Cortex of kidney (tissue), 1 donor: ENCODE measurements at places on chromosomes 4 and X.

GRCh38 chr4:163911891-163912290, 417.4 kb downstream of the TMA16 start:
- no peak for DNase-seq

DNA sequence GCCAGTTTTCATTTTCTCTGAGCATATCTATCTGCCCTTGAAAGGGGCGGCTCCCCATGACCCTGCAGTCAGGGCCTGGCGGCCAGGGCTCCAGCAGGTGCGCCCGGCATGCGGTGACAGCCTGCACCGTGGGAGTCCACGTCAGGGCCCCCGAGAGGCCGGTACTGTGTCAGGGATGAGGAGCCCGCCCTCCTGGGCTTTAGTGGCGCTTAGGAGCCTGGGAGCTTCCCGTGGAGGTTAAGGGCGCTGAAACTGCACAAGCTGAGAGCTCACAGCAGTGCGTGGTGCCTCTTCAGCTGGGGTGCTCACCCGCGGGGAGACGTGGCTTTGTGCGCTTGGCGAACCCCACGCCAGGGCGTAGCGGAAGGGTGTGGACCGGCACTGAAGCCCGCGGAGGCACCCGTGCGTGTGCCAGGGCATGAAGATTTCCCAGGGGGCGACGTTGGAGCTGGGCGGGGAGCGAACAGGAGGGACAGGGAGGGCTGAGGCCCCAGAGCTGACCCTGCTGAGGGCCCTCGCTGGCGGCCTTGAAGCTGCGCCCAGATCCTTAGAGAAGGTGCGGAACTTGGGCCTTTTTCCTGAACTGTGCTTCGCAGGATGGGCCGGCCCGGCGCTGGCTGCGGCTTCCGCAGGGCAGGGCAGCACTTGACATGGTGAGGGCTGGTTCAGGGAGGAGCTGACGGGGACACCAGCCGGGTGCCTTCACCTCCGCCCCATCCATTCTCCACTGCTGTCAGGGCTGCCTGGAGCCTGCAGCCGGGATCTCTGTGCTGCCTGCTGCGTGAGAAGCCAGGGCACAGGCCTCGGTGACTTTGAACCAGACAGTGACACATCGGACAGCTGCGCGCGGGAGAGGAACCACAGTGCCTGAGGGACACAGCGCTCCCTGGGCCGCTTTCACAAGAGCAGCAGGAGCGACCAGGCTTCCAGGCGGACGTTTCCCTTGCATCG, 32.9 kb downstream of the HTT-AS start:
- DNase-seq = no peak

GRCh38 chrX:54357414-54358377, at the start of gene WNK3:
WNK3 (minus strand) TSS chrX:54358046.
- no peak for DNase-seq

- DNase-seq = no peak
Measured at GRCh38 chr4:183158062-183158461, 59.0 kb downstream of the WWC2 start.

- DNase-seq = no peak
Measured at GRCh38 chrX:68938244-68939004, 109.6 kb downstream of the EFNB1 start.

DNA sequence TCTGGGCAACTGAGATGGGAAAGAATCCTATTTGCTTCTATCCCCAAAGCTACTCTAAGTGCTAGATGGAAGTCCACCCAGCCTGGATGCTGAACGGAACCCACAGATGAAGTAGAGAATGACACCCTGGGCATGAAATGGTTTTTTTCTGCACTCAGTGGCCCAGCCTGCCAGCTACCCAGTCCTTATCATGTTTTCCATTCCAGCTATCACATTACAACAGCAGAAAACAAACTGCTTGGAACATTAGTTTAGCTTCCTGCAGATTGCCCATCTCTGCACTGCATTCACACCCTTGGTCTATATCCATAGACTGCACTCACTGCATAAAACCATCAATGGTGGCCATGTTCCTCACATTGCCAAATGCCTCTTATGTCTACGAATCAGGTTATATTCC, 79.1 kb downstream of the NYX start:
- no peak for DNase-seq

DNA sequence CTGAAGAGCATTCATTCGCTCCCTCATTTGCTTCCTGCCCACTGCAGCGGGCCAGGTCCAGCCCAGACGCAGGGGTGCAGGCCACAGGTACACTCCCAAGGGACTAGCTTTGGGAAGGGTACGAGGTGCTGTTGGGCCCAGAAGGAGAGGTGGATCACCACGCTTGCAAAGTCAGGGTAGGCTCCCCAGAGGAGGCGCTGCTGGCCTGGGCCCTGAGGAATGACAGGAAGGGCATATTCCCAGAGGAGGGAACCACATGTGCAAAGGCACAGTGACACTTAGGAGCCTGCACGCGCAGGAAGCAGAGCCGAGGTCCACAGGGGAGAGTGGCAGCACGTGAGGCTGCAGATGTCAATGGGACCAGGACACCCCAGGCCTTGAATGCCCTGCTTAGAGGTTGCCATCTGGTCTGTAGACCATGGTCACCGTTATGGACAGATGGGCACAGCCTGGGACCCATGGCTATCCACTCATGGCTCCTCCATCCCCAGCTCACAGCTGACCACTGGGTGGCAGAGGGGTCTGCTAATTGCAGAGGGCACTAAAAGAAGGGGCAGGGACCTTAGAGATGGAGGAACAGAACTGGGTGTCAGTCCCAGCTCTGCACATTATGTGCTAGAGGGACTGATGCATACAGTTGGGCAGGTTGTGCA, 7.9 kb downstream of the HTRA3 start:
- DNase-seq = no peak

- no peak for DNase-seq
Measured at GRCh38 chrX:107699616-107700015, 71.3 kb downstream of the PRPS1 start.

DNA sequence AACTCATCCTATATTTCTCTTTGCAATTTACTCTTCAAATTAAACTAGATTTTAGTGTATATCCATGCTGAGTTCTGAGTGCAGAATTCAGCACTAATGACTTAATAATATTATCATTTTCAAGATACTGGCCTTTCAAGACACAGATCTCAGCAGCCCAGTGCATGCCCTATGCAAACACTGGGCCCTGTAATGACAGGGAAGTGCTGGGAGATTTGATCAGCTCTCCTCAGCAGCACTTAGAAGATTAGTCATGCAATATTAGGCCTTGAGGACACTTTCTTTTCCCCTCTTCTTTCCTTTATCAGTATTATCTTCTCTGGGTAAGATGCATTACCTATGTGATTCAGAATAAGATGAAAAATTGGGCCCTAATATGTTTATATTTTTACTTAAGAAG, 207.1 kb downstream of the PPP3CA start:
- no peak for DNase-seq

- DNase-seq = no peak
Measured at GRCh38 chr4:68691186-68691585, 20.7 kb upstream of the UGT2B15 start.

DNA sequence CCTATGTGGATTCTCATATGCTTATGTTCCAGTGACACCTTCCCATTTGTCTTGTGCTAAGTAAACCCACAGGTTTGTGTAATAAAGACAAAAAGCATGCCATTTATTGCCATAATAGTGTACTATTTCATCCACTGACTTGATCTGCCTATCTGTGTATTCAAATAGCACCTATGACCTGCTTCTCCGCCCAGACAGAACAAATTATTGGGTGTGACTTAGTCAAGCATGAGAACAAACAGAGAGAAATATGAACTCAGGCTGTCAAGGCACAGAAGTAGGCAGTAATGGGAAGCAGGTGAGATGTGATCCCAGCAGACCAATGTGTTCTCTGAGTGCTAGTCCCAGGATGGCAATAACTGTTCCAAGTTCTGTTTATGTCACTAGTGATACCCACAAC, 25.4 kb downstream of the ELOVL6 start:
- DNase-seq = no peak

GRCh38 chrX:48460606-48461005, 9.5 kb downstream of the SLC38A5 start:
- DNase-seq = no peak

GRCh38 chr4:5813882-5814255, 79.0 kb downstream of the CRMP1 start:
- DNase-seq = no peak

GRCh38 chr4:11367371-11367770, 61.3 kb downstream of the HS3ST1 start:
- DNase-seq = no peak

DNA sequence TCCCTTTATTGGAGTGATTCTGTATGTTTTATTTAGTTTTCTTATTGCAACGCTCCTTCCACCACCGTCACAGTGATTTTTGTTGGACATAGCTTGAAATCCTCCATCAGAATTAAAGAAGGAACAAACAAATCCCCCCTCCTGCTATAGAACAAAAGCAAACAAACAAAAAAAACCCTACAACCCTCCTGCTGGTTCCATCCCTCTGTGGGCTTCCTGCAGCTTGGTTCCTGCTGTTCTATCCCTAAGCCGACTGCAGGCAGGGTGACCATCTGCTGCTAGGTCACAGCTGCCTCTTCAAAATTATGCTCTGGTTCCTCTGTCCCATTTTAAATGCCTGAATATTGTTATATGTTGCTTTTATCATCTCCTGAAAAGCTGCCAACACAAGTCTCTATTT, 116.8 kb upstream of the AGA start:
- no peak for DNase-seq

DNA sequence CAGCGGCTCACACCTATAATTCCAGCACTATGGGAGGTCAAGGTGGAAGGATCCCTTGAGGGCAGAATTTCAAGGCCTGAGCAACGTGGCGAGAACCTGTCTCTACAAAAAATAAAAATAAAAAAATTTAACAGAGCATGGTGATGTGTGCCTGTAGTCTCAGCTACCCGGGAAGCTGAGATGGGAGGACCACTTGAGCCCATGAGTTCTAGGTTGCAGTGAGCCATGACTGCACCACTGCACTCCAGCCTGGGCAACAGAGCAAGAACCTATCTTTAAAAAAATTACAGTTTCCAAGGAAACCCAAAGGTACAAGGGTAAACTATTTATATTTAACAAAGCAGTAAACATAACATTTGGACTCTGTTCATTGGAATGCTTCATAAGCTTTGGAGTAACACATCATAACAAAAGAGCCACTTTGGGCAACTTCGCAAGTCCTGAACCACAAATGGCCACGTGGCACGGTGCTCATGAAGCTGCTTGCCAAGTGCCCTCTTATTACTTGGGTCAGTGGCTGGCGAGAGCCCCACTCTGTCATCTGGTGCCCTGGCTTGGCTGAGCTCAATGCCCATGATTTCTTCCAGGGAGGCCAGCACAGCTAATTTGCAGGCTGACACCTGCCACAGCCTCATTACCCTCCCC, 165.6 kb downstream of the SH3KBP1 start:
- DNase-seq = no peak

GRCh38 chrX:39073131-39073530, 271.9 kb downstream of the MID1IP1 start:
- no peak for DNase-seq

DNA sequence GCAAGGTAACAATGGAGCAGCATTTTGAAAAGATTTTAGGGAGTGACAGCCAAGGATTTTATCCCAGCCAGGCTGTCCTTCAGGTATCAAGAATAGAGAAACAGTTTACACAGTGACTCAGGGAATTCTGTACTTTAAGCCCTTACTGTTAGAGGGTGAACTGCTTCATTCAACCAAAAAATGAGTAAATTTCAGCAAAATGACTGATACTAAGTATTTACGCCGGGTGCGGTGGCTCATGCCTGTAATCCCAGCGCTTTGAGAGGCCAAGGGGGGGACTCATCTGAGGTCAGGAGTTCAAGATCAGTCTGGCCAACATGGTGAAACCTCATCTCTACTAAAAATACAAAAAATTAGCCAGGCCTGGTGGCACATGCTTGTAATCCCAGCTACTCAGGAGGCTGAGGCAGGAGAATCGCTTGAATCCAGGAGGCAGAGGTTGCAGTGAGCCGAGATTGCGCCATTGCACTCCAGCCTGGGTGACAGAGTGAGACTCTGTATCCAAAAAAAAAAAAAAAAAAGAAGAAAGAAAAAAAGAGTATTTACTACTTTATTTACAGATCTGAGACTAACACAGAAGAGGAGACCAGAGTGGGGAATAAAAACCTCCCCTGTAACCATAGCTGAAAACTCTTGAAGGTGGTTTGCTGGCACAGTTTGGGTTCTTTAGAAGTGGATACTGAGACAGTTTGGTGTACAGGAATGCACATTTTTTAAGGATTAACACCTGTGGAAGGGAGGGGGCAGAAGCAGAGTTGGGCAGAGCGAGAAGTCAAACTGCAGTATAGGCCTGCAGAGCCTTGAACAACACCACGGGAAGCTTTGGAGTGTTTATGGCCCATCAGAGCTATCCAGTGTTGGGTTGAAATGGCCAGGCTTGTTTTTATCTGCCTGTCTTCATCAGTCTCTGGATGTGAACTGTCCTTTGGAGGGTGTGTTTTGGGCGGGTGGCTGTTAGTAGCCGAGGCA, 40.5 kb downstream of the TMEM131L start:
- no peak for DNase-seq
